Stimulated activated CD4-positive, alpha-beta T cell treated with anti-CD3 and anti-CD28 coated beads, TNF-alpha, amount 100 ng/mL, for 48 hours (primary cell): ENCODE measurements at places on chromosomes 4 and X.

- no peak for DNase-seq
Observed at GRCh38 chr4:143411527-143412419, 75.1 kb downstream of the GAB1 start.

DNA sequence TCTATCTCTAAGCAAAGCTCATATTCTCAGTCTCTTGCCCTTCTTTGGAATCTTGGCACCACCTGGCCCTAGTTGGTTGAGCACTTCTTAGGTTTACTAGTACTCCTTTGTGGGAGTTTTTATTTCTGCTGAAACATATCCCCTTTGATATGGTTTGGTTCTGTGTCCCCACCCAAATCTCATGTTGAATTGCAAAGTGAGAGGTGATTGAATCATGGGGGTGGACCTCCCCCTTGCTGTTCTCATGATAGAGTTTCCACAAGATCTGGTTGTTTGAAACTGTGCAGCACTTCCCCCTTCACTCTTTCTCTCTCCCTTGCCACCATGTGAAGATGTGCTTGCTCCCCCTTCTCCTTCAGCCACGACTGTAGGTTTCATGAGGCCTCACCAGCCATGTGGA is 22.2 kb upstream of the SYNPO2 start:
- DNase-seq, result no peak

DNA sequence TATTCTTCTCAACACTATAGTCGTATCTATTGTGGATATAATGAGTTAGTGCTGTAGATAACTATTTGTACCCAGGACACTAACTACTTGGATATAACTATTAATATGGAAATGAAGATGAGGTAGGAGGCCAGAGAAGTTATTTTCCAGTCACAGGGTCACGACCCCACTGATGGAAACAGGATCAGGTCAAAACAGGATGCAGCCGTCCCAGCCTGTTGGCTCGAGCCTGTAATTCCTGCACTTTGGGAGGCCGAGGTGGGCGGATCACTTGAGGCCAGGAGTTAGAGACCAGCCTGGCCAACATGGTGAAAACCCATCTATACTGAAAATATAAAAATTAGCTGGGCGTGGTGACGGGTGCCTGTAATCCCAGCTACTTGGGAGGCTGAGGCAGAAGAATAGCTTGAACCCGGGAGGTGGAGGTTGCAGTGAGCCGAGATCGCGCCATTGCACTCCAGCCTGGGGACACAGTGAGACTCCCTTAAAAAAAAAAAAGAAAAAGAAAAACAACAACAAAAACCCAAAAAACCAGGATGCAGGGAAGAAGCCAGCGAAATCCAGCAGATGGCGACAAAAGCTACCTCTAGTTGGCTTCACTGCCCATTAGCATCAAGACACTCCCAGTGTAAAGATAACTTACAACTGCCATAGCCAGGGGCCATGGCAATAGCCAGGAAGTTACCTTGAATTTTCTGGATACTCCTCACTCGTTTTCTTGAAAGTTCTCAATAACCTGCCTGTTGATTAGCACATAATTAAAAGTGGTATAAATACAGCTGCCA is 37.9 kb upstream of the NKAP start:
- DNase-seq, result no peak

DNA sequence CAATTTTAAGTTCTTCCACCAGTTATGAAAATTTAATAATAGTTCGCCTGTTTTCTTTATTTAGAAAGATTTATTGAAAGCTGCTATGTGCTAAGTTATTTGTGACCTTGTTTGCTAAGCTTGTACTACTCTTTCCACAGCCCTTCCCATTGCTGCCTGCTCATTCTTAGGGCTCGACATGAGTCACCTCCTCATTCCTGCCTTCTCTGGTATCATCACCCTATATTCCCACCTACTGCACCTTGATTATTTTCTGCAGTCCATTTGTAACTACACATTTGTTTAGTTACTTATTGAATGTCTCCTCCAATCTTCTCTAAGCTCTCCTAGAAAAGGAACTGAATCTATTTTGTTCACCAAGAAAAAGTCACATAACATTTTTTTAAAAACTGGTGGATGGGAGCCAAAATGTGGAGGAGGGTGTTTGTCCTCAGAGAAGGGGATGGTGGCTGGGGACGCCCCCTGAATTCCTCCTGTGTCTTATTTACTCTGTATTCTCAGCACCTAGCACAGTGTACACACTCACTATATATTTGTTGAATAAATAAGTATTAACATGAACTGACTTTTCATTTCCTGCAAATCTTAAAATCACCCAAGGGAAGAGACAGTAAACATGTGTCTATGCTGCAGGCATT is 3.7 kb upstream of the RAB9A start:
- DNase-seq, result no peak

GRCh38 chr4:124964852-124965496 is 252.4 kb upstream of the ANKRD50 start:
- no peak for DNase-seq

DNA sequence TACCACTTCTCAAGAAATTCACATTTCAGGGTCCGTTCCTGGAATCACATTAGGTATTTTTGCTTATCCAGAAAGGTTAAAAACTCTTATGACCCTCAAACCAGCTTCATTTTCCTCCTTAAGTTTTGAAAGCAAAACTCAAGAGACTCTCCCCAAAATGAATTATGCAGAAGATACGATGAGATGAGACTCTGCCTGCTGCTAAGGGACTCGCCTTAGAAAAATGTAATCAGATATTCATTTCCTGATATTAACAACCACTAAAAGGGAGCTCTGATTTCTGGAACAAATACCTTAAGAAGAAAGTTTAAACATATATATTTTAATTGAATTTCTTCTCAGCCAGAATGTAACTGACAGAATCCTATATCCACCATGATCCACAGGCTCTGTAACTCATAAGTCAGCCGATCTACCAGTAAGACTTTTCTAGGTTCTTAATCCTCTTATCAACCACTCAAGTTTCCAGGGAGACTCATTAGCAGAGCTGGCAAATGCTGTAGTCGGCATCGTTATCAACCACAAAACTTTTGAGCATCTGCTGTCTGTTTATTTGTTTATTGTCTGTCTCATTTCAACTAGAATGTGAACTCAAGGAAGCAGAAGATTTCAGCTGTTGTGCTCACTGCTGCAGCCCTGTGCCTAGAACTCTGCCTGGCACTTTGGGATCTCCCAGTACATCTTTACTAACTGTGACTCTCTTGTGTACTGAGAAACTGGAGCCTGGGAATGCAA is 112.5 kb downstream of the LDB2 start:
- DNase-seq, result no peak
